ENCODE measurements at places on chromosomes 2 and 18. TPM values are rescaled to one million over a fixed set of nuclear protein-coding genes. Genes with fewer than 3 reads are reported as not detected.

GRCh38 chr18:33282142-33282541 is 158.4 kb downstream of the CCDC178 start:
- H3K36me3 ChIP-seq = no peaks in the 10 kb centered on the region
- no peak overlapping the region for H3K27ac ChIP-seq
- no peaks in the 10 kb centered on the region for H3K27me3 ChIP-seq
- H3K4me1 ChIP-seq = no peaks in the 10 kb centered on the region
- no peak for DNase-seq
- H3K4me3 ChIP-seq = no peak overlapping the region

DNA sequence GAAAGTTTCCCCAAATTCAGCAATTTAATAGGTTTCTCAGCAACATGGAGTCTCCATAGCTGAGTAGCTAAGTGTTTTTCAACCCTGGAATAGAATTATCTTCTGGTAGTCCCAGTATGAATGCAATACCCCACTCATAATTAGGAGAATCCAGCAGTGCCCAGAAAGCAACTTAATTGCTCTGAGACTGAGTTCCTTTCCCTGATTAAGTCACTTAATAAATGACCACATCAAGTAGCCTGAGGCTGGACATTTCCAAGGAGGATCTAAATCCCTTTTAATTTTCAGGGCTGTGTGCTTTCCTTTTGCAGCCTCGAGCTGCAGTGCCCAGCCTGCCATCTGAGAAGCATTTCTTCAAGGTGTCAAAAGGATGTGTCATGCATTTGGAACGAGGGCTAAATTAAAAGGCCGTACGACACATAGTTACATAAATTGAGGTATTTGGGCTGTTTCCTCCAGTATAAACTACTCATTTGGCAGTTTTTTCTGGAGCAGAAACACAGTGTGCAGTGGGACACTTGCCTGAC is 17.7 kb upstream of the SIX2 start:
- no peak overlapping the region for H3K27ac ChIP-seq
- H3K36me3 ChIP-seq = no peaks in the 10 kb centered on the region
- no peak overlapping the region for H3K4me3 ChIP-seq

The ERMN gene
- 1.9 TPM for total RNA-seq

DNA sequence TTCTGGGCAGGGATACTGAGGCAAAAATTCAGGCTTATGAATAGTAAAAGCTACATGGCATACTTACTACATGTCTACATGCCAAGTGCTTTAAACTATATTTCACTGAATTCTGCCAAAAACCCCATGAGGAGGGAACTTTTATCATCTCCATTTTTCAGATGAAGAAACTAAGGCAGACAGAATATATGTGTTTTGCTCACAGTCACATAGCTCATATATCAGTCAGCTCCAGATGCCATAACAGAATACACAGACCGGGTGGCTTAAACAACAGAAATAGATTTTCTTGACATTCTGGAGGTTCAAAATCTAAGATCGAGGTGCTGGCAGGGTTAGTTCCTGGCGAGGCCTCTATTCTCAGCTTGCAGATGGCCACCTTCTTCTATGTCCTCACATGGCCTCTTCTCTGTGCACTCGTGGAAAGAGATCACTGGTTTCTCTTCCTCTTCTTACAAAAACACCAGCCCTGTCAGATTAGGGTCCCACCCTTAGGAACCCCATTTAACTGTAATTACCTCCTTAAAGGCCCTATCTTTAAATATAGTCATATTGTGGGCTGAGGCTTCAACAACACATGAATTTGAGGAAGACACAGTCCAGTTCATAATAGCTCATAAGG is 27.1 kb upstream of the CREB1 start:
- H3K36me3 ChIP-seq = peaks cover 3% of the 10 kb centered on the region
- H3K27me3 ChIP-seq = no peaks in the 10 kb centered on the region

GRCh38 chr2:32478889-32479620 is 122.2 kb downstream of the BIRC6 start:
- peaks cover 4% of the 10 kb centered on the region for H3K4me1 ChIP-seq
- no peak overlapping the region for H3K27ac ChIP-seq
- H3K27me3 ChIP-seq = no peaks in the 10 kb centered on the region

GRCh38 chr18:59067873-59068272 is 71.8 kb upstream of the SEC11C start:
- H3K36me3 ChIP-seq = no peaks in the 10 kb centered on the region
- H3K27ac ChIP-seq = no peak overlapping the region
- H3K27me3 ChIP-seq = peaks cover 8% of the 10 kb centered on the region
- no peak for DNase-seq
- peaks cover 2% of the 10 kb centered on the region for H3K4me1 ChIP-seq
- no peak overlapping the region for H3K4me3 ChIP-seq

The UGT1A3 gene
- total RNA-seq = not detected

GRCh38 chr18:64718808-64719207 is 569.9 kb upstream of the LINC00305 start:
- no peak overlapping the region for H3K4me3 ChIP-seq
- H3K36me3 ChIP-seq = no peaks in the 10 kb centered on the region
- DNase-seq = no peak
- H3K4me1 ChIP-seq = no peaks in the 10 kb centered on the region
- H3K27ac ChIP-seq = no peak overlapping the region

Measured in activated T-helper 2 cell treated with anti-CD3 and anti-CD28 coated beads, Interferon-gamma antibody, Interleukin-2, Interleukin-4, amounts not matched to agents 10 μg/mL and 5 μg/mL and 100 μg/mL, durations not matched to agents 14 hours and 24 hours and 36 hours (primary cell).